ENCODE measurements at places on chromosomes 1 and 21.

GRCh38 chr1:20588634-20589225 is at the start of gene CDA:
TSS of gene CDA (plus strand) at chr1:20589097. CDS start at chr1:20589130, 33 bp downstream.
- DNase-seq: no peak

- DNase-seq: no peak
Measured at GRCh38 chr1:156807627-156808026, 9.0 kb downstream of the SH2D2A start.

- DNase-seq: peak; percentile 15
Measured at GRCh38 chr1:73781251-73781650, 416.7 kb downstream of the LRRIQ3 start.

DNA sequence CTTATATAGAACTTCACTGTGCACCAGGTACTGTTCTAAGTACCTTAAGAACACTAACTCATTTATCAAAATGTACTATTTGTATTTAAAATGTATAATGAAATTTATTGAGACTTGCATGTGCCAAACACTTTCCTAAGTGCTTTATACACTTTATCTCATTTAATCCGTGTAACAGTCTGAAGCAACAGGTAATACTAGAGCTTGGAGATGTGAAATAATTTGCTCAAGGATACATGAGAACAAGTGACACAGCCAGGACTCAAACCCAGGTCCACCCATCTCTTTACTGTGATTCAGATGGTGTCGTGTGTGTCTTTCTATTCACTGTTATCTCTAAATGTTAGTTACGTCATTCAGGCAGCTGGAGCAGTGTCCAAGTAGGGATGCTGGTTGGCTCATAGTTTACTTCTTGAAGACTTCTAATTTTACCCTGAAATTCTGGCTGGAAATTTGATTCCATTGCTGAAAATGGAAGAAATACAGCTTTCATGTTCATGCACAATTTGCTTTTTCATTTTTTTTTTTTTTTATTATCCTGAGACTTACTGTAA is 169.7 kb upstream of the UBE2U start:
- peak; percentile 12 for DNase-seq

GRCh38 chr1:25806418-25806817 is 6.4 kb downstream of the SELENON start:
- peak; percentile 60 for DNase-seq

- DNase-seq: no peak
Measured at GRCh38 chr1:232877365-232878028, 72.3 kb downstream of the MAP10 start.

GRCh38 chr1:84722794-84723193 is 32.5 kb upstream of the SSX2IP start:
- DNase-seq: peak; percentile 94

GRCh38 chr1:172273647-172274396 is 146.7 kb upstream of the C1orf105 start:
- no peak for DNase-seq

DNA sequence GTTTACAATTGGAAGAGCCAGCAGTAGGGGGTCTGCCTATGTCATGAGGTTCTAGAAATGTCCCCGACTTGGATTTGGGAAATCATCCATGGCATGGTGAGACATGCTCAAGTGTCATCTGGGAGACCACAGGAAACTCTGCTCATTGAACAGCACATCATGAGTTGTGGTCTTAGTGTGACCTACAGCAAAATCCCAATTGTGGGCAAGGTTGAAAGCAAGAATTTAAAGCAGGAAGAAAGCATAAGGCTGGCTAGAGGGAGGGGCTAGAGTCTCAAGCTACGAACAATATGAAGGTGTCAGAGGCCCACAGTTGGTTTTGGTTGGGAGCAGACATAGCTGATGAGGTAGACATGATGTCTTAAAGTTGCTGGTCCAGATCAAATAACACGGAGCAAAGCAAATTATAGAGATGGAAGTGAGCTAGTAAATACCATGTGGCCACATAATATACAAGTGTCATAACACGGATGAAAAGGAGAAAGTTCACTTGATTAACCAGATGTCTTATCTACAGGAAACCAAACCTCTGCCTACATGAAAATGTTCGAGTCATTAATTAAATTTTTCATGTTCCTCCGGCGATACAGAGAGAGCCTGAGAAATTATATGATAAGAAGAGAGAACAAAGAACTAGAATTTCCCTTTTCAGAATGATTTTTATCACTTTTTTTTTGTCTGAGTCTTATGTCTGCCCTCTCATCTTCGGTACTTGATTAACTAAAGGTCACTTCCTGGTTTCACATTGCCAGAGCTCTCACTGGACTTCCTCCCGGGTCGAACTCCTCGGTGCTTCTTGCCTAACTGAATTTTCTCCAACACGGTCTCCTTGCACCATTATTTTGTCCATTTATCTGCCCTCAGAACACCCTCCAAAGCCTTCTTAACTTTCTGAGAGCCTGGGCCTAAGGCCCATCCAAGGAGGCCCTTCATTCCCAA is 67.5 kb upstream of the DUSP10 start:
- no peak for DNase-seq

DNA sequence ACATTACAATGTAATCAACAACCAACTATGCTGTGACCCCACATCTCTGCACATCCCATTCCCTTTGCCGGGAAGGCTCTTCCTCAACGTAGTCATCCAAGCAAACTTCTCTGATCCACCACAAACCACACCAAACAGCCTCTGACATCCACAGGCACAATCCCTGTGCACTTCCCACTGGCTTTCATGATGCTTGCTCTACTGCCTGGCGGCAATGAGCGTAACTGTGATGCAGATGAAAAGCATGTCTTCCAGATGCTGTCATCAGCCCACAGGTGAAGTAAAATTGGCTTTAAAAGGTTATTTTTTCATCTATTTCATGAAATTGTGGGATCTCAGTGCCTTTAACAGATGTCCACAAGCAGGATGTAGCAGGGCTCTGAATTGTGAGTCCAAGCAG is 635.2 kb downstream of the SMYD3 start:
- DNase-seq: peak; percentile 95

DNA sequence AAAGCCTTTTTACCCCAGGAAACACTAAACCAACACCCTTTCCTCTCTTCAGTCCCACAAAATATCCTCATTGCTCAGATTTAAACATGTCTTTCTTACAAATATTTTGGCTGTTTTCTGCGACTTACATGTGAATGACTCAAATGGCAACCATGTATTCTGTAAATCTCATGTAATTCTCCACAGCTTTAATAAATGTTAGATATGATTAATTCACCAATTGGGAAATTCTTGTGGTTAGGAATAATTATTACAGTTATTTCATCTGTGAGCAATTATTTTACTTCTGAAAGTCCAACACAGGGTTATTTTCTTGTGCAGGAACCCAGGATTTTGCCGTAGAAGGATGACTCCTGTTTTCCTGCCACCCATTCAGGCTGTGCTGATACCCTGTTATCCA is 431.5 kb downstream of the LMO4 start:
- DNase-seq: peak; percentile 77

- DNase-seq: no peak
Measured at GRCh38 chr1:97893844-97894243, 27.0 kb downstream of the DPYD start.

- no peak for DNase-seq
Measured at GRCh38 chr1:169387399-169387798, 19.4 kb downstream of the BLZF1 start.

DNA sequence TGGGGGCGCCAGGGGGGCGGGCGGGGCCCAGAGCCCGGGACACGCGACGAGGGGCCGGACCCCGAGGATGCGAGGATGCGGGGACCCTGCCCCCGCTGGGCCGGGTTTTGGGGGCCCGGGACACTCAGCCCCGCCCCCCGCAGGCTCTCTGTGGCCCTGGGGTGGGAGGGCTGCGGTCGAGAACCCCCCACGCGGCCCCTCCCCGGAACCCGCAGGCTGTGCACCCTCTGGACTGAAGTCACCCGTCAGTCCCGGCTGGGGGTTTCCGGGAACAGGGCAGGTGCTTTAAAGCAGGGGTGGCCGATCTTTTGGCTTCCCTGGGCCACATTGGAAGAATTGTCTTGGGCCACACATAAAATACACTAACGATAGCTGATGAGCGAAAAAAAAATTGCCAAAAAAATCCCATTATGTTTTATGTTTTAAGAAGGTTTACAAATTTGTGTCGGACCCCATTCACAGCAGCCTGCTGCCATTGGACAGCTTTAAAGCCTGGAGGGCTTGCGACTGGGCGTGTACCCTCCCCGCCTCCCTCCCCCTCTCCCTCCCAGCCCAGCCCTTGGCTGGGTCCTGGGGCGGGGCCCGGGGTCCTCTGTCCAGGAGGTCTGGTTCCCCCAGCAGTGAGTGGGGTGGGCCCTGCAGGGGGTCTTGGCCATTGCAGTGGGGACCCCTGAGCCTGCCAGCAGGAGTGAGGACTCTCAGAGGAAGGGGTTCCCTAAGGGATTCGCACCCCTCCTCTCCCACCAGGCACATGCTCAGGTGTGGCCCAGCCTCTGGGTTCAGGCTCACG is 21.6 kb upstream of the C1orf159 start:
- DNase-seq: no peak

- no peak for DNase-seq
Measured at GRCh38 chr1:60564916-60565750, 491.6 kb upstream of the C1orf87 start.

DNA sequence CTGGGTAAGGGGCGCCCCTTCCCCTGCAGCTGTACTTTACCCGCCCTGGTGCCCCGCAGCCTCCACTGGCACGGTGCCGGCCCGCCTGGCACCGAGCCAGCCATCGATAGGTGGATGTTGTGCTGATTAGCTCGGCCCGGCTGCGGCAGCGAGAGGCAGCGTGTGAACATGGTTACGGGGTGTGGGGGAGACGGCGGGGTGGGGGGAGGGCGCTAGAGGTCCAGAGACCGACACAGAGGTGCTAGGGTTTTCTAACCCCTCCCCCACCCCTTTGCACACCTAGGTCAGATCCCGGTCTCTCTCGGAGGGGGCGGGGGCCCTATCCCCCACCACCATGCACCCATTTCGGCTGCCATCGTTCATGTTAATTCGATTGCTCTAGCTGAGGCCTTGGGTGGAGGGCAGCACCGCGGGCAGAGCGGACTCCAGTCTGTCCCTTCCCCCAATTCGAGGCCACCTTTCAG is 6.7 kb downstream of the EFNA4 start:
- no peak for DNase-seq

DNA sequence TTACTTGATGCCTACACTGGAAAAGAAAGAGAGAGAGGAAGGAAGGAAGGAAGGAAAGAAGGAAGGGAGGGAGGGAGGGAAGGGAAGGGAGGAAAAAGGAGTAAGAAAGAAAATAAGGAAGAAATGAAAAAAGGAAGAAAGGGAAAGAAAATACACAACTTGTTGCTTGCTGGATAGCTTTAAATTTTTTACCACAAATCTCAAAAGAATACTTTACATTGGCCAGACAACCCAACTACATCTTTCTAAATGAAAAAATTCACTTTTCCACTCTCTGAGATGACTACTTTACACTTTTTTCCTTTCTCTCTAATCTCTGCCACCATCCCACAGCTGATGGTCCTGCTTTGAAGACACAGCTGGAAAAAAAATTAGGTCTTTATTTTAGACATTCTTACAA is 228.9 kb upstream of the FAM78B start:
- DNase-seq: no peak

DNA sequence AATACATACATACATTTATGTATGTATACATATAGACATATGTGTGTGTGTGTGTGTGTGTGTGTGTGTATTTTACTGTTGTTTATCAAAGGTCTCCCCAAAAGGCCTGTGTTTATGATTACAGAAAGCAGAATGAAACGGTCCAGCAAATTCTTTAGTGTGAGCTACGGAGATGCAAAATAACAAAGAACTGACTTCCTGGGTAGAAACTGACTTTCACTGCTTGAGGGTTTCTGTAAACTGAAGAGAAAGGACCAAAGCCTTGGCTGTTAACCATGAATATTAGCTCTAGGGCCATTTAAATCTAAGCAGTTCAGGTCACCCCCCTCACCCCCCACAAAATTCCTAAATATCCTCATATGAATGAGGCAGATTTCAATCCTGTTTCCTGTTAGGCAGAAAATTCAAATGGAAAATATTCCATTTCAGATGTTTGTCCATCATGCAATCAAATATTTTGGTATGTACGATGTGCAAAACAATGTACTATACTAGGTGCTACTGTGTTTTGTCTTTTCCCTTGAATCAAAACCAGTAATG is 213.2 kb downstream of the TGFB2 start:
- DNase-seq: no peak

DNA sequence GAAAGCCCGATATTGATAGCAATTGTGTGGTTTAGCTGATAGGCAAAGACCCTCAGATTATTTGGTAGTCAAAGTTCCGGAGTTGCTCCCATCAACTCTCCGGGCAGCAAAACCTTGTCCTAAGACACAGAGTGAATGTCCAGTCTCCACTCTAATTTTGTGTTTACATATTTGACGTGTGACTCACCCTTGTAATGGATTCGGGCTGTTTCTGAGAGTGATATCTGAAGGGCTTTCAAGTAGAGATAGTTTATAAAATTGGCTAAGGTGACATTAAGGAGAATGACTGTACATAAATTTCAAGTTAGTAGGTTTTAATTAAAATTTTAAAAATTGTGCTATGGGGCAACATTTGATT is 154.2 kb downstream of the CNIH3 start:
- peak; percentile 64 for DNase-seq

- no peak for DNase-seq
Measured at GRCh38 chr1:11684070-11684469, 3.1 kb upstream of the MAD2L2 start.

- peak; percentile 77 for DNase-seq
Measured at GRCh38 chr1:246001142-246001836, 505.8 kb downstream of the SMYD3 start.

GRCh38 chr1:156177919-156178654 is 15.8 kb upstream of the SLC25A44 start:
- no peak for DNase-seq

DNA sequence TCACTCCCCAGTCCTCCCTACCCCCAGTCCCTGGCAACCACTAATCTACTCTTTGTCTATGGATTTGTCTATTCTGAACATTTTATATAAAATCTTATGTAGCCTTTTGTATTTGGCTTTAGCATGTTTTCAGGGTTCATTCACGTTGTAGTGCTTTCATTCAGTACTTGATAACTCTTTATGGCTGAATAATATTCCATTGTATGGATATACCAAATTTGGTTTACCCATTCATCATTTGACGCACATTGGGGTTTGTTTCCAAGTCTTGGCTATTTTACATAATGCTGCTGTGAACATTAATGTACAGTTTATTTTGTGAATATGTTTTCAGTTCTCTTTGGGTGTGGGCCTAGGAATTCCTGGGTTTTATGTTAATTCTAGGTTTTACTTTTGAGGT is 2.6 kb downstream of the KDM1A start:
- no peak for DNase-seq

GRCh38 chr1:19532519-19532918 is 47.2 kb upstream of the CAPZB start:
- no peak for DNase-seq

- no peak for DNase-seq
Measured at GRCh38 chr1:229447809-229448252, 13.9 kb upstream of the ACTA1 start.

GRCh38 chr1:178645157-178645807 is 79.8 kb upstream of the RALGPS2 start:
- no peak for DNase-seq

Data from AG10803 (cell line).